ENCODE measurements at places on chromosomes 2 and 18.
A peak's percentile ranks its signal among the peaks of the same experiment; 100 is the strongest.

- DNase-seq, result no peak
Measured at GRCh38 chr2:169507698-169508097, 1.8 kb upstream of the KLHL41 start.

GRCh38 chr2:84486441-84487115 lies 27.5 kb upstream of the SUCLG1 start:
- no peak for DNase-seq

DNA sequence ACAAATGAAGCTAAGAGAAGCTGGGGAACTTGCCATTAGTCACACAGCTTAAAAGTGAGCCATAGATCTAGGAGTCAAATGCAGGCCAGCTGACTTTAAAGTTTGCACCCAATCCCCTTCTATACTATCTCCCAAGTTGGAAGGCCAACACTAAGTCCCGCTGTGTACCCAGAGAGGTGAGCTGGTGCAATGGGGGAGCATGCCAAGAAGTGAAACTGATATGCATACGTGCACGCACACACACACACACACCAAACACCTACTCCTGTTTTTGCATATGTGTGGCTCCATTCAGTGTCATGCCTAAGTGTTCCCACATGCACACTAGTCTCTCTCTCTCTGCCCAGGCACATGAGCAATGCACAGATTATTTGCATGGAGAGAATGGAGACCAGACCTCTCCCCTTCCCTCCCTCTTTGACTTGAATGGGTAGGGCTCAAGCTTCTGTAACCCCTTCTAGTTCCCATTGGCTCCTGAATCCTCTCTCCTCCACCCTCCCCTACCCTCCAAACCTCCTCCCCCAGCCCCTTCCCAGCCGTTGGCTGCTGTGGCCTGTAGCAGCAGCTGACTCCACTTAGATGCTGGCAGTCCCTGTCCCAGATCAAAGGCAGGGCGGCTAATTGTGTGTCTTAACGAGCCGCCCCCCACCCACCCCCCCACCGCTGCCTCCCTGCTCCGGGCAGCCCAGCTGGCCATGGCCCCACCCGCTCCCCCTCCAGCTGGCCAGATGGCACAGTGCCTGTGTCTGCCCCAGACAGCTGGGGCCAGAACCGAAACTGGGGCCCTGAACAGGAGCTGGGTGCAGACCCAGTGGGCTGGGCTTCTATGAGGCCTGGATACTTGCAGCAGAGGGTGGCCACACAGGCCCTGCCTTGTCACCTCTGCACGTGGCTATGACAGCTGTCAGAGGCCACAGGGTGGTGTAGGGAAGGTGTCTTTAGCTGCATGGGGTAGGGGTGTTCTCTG lies 5.6 kb downstream of the WNT10A start:
- DNase-seq, result no peak

DNA sequence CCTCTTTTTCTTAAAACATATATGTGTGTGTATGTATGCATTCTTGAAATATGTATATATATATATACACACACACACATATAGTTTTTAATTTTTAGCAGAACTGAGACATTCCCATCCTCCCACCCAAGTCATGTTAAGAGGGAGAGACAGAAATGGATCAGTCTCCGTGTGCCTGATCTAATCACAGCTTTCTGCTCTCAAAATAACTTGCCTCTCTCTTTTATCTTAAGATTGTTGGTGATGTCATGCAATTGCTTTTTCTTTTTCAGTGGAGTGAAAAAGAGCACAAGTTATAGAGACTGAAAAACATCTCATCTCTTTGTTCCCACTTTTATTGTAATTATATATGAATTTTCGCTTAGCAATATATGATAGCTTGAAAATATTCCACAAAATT lies 279.9 kb upstream of the DOK6 start:
- DNase-seq, result no peak

- DNase-seq, result no peak
Measured at GRCh38 chr2:224175538-224175937, 136.5 kb upstream of the SERPINE2 start.

DNA sequence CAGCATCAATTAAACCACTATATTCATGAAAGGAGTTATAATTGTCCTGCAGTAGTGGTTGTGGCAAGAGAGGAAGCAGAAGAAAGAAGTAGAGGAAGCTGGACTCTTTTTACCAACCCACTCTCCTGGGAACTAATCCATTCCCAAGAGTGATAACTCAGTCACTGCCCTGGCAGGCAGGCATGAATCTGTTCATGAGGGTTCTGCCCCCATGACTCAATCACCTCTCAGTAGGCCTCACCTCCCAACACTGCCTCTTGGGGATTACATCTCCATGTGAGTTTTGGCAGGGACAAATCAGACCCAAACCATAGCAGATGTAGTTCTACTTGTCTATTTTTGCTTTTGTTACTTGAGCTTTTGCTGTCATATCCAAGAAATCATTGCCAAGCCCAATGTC lies 232.7 kb upstream of the MAP2 start:
- DNase-seq, result no peak

DNA sequence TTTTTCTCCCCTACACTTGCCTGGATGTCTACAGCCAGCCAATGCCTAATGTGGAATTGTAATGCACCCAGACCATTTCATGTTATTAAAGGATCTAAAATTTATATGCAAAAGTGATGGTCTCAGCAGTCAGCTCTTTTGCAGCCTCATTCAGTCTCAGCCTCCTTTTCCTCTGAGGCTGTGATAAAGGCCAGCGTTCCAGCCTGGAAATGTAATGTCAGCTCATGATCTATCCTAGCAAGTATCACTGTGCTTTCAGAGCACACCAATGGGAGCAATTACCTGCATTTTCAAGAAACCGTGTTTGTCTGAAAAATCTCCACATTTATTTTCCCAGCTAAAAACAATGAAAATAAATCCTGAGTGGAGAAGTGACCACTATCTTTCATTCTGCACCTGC lies 274.6 kb downstream of the CDH20 start:
- DNase-seq, result no peak

- no peak for DNase-seq
Measured at GRCh38 chr2:240778426-240778825, 41.6 kb downstream of the KIF1A start.

DNA sequence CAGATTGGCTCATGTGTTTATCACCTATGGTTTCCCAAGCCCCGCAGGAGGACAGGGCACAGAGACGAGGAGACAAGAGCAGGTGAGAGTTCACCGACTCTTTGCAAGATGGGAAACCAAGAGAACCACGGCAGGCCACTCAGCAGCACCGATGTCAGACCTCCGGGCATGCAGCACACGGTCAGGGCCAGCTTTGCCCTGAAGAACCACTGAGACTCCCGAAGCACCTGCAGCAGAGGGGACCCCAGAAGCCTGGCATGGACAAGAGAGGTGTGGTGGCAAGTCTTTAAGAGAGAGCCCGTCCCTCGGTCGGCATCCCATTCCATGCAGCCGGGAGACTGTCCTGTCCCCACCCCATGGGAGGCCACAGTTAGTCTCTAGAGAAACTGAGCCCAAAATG lies 36.6 kb upstream of the TAF1B start:
- no peak for DNase-seq

DNA sequence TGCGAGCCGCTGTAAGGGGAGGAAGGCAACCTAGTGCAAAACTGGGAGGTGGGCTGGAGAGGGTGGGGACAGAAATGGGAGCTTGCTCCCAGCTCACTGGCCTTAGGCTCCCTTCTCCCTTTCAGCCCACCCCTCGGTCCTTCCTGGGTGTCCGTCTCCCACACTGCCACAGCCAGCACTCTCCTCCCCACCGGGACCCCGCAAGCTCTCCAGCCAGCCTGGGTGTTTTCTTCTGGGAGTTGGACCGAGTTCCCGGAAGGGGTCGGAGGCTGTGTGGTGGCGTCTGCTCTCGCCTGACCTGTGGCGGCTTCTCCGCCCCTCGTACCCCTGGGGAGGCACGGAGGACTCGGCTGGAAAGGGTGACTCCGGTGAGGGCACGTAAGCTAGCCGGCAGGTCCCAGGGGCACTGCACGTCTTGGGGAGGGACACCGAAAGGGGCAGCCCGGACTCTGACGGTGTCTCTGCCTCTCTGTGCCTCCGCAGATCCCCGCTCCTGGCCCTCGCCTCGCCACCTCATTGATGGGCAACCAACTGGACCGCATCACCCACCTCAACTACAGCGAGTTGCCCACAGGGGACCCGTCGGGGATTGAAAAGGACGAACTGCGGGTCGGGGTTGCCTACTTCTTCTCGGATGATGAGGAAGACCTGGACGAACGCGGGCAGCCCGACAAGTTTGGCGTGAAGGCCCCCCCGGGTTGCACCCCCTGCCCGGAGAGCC lies 1.1 kb downstream of the LRATD1 start:
- DNase-seq, result no peak

DNA sequence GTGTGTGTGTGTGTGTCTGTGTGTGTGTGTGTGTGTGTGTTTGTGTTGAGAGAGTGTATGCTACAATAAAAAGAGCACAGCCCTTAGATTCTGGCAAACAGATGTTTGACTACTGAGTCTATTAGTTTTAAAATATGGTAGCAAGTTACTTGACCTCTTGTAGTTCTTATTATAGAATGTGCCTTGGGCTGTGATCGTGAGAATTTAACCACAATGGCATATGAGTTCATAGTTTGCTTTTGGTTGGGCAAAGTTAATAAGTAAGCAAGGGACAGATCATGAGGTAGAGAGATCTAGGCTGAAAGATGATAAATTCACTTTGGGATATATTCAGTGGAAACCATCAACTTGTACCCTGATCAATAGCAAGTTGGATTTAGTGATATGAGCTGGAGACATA lies 334.3 kb upstream of the VWC2L start:
- DNase-seq, result no peak

DNA sequence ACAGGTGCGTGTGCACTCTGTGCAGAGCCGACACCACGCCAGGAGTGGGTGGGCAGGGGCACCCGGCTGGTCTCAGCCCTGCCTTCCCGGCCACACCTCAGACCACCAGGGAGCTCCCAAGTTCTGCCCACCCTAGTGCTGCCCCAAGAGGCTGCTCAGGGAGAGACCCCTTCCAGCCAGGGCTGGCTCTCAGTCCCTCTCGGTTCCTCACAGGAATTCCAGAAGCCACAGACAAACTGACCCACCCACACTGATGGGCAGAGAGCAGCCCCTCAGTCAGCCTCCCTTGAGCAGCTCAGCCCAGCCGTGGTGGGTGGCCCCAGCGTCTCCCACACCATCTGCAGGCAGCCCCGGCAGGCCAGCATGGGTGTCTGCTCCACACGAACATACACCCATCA lies 33.8 kb downstream of the GPC1 start:
- no peak for DNase-seq

- DNase-seq, result no peak
Measured at GRCh38 chr18:25420077-25420825, 68.3 kb upstream of the ZNF521 start.

- no peak for DNase-seq
Measured at GRCh38 chr2:65483763-65484162, 51.4 kb upstream of the SPRED2 start.

- DNase-seq, result no peak
Measured at GRCh38 chr2:237378650-237379049, 35.3 kb downstream of the COL6A3 start.

DNA sequence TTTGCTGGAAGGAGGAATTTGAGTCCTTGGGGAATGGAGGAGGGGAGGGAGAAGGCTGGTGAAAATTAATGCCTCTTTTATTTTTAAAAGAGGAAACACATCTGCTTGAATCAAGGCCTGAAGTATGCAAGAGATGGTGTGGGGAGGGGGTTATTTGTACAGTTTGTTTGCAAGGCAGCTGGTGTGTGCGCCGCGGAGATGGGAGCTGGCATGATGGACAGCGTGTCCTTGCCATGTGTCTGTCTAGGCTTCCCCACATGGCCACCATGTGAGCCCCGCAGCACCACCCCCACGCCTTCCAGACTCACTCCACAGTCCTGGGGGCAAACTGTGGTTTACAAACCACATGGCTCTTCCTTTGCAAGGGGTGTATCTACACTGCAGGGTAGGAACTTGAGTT lies 154.8 kb upstream of the APCDD1 start:
- DNase-seq, result no peak

- DNase-seq, result no peak
Measured at GRCh38 chr2:42135381-42136312, 33.5 kb upstream of the EML4 start.

DNA sequence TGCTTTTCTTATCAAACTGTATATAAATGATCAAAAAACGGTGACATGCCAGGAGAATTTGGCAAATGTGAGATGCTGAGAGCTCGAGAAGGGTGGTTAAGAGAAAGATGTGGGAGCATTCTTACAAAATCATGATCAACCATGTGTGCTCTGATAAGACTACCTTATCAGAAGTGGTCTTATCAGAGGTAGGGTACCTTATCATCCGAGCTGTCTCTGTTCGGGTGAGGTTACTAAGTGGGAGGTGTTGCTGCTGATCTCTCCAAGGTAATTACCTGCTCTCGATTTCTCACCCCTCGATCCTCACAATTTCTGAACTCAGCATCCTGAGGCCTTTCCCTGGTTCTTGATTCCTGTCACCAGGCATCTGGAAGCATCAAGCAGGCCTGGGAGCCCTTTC lies 813.0 kb upstream of the ID2 start:
- peak; percentile 4 for DNase-seq

DNA sequence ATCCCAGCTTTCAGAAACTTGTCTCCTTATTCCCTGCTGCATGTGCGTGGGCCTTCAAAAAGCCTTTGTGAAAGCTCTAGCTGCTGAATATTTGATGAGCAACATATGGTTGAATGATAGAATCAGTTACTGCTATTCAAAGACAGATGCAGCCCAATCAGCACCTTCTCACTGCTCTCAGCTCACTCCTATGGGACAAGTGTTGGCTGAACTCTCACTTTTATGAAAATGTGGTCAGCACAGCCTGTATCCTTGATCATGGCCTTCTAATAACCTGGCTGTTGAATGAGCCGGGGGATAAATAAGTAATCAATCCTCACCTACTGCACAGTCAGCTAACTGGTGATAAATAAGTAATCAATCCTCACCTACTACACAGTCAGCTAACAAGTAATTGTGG lies 103.2 kb downstream of the PIEZO2 start:
- DNase-seq, result no peak

GRCh38 chr2:232885264-232885961 lies 15.3 kb downstream of the SNORC start:
- DNase-seq, result no peak

DNA sequence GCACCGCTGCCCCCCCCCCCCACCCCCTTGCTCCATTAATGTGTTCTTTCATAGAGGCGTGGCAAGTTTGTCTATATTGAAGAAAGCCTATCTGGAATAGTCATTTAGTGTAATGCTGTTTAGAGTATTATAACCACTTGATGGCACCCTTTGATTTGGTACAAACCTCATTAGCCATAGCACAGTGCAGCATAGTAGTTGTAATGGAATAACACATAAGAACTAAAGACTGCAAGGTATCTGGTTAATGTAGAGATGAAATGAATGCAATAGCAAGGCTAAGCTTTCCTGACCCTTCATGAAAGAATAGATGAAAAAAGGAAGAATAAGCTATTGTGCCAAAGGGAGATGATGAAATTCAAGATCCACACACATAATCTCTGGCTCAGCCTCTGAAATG lies 81.9 kb downstream of the EHBP1 start:
- peak; percentile 63 for DNase-seq

DNA sequence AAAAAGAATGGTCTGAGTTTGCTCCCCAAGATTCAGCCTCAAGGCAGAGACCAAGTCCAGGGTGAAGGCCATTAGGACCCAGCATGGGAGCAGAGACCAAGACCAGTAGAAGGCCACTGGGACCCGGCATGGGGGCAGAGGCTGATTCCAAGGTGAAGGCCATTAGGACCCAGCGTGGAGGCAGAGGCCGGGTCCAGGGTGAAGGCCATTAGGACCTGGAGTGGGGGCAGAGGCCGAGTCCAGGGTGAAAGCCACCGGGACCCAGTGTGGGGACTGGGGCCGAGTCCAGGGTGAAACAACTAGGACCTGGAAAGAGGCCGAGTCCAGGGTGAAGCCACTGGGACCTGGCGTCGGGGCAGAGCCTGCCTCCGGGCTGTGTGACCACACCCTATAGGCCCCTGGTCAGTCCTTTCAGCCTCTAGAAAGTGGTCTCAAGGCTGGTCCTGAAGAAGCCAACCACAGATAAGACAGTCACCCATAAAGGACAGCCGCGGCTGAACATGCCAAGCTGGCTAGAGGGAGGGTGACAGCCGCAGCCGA lies 113.8 kb upstream of the SALL3 start:
- DNase-seq, result no peak
